Hippocampal formation (tissue), 2 donors: ENCODE measurements at places on chromosomes 7 and 10.

- peak; percentile 23 for DNase-seq
Measured at GRCh38 chr7:98372993-98373392, 27.9 kb downstream of the BAIAP2L1 start.

GRCh38 chr10:22570733-22571430 is 143.5 kb downstream of the PIP4K2A start:
- DNase-seq = no peak

DNA sequence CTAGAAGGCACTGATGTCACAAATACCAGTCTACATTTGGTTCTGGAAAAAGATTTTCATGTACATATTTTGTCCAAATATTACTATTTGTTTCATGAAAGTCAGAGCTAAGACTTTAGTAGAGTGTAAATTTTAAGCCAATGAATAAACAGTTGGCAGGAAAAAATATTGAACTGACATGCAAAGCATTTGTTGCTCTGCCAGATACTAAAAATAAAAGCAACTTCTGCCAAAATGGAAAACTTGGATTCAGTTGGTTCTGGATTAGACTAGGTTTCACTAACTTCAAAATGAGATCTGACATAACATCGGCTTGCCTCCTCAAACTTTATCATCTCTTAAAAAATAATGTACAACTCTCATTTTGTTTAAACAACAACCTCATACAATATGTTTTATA is 34.9 kb downstream of the FAM204A start:
- peak; percentile 23 for DNase-seq

DNA sequence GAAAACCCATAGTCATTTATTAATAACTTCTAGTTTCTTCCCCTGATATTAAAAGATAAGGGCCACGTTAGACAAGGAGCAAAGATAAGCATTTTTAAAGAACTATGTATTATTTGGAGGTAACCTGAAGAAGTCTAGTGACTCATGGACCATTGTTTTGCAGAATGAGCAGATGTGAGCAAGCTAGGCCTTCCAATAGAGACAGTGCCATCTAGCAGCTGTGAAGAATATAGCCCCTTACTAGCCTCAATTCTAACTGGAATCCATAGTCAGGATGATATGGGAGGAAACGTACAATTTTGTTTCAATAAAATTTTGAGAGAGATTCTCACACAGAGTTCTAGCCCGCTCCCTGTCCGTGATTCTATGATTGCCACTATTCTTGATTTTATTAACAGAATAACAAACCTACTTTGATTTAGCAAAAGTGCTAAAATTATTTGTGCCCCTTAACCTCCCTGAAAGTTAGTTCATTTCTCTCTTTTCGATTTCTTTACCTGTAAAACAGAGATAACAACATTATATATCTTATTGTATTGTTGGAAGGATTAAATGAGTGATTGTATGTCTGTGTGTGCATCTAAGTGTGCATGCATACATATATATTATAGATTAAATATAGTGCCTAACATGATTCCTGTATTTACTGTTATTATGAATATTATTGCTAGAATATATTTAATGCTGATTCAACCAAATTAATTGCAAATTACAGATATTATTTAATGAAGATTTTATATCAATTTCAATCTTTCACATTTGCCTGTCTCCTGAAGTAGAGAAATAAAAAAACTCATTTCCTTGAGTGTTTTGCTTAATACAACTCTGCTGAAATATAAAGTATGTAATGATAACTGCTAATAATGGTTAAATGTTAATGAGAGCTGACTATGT is 22.7 kb downstream of the FAM237B start:
- peak; percentile 52 for DNase-seq

- no peak for DNase-seq
Measured at GRCh38 chr7:104207348-104207730, 474 bp downstream of the ORC5 start.

DNA sequence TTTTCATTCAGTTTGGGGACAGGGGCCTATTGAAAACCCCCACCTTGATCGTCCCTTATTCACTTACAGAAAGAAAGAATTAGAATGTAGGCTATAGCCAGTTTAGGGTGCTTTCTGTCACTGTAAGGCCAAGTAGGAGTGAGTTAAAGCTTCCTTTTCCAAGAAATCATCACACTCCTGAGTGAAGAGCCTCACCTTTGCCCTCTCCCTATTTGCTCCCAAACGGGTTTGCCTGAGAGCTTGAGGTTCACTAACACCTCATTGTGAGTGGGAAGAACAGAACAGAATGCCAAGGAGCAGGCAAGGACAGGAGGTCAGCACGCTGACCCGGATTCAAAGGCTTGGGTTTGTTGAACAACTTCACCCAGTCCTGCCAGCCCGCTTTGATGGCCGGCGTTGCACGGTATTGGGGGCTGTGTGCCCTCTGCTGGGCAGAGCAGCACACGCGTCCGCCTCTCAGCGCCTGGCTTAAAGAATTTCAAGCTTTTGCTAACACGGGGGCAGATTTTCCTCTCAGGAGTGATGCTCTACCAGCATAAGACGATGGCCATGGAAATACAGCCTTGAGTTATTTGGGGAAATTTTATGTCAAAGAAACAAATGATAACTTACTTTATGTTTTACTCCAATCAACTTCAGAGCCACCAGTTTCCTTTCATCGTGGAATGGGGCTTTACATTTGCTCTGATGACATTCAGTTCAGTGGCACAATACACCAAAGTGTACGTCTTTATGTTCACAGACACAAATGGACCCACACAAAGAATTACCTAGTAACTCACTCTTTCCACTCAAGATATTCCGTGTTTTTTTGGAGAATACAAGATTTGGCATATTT is 470.0 kb downstream of the SUGCT start:
- peak; percentile 6 for DNase-seq

DNA sequence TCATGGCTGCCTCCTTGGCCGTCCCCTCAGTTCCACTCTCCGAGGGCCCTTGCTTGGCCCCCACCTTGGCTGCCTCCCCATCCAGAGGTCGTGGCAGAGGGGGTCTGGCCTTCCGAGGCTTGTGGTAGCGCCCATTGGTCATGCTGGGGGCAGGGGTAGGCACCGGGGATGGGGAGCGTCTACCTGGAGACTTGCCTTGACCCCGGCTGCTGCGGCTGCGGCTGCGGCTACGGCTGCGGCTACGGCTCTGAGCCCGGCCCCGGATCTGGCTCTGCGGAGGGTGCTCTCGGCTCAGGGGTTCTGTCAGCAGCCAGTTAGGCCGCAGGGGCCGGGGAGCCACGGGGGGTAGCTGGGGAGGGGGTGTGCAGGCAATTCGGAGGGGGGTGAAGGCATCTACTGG is 10.7 kb downstream of the LZTS2 start:
- DNase-seq = no peak

GRCh38 chr7:72080341-72080766 is 331.8 kb downstream of the CALN1 start:
- no peak for DNase-seq

DNA sequence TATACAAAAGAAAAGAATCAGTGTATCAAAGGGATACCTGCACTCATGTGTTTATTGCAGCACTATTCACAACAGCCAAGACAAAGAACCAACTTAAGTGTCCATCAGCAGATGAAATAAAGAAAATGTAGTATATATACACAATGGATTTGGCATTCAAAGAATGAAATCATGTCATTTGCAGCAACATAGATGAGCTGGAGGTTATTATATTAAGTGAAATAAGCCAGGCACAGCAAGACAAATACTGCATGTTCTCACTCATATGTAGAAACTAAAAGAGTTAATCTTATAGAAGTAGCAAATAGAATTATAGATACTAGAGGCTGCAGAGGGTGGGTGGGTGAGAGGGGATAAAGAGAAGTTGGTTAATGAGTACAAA is 28.3 kb downstream of the CNOT4 start:
- no peak for DNase-seq

GRCh38 chr7:157250605-157251228 is 86.1 kb upstream of the DNAJB6 start:
- DNase-seq = no peak

DNA sequence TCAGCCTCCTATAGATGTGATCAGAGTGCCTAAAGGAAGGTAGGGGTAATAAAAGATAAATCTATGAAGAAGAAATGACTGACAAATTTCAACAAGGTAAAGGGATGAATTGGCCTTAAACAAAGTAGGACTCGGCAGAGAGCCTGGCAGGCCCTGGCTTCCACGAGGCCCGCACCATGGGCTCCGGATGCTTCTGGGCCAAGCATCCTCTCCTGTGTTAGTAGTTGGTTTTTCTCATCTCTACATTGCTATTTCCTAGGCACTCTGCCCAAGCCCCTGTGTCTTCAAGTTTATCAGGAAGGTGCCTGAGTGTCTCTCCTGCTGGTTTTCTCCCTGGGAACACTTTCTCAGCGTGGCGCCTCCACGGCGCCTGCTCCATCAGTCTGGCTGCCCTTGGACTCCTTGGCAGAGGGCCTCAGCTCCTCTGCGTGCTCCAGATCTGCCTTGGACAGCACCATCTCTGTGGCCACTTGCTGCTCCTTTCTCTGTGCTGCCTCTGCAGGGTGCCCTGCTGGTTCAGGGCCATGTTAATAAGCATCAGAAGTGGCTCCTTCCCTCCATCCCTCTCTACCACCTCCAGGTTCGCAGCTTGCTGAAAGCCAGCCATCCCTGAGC is 413.3 kb upstream of the DPP6 start:
- no peak for DNase-seq

- DNase-seq = no peak
Measured at GRCh38 chr7:17659126-17659525, 281.2 kb downstream of the SNX13 start.

DNA sequence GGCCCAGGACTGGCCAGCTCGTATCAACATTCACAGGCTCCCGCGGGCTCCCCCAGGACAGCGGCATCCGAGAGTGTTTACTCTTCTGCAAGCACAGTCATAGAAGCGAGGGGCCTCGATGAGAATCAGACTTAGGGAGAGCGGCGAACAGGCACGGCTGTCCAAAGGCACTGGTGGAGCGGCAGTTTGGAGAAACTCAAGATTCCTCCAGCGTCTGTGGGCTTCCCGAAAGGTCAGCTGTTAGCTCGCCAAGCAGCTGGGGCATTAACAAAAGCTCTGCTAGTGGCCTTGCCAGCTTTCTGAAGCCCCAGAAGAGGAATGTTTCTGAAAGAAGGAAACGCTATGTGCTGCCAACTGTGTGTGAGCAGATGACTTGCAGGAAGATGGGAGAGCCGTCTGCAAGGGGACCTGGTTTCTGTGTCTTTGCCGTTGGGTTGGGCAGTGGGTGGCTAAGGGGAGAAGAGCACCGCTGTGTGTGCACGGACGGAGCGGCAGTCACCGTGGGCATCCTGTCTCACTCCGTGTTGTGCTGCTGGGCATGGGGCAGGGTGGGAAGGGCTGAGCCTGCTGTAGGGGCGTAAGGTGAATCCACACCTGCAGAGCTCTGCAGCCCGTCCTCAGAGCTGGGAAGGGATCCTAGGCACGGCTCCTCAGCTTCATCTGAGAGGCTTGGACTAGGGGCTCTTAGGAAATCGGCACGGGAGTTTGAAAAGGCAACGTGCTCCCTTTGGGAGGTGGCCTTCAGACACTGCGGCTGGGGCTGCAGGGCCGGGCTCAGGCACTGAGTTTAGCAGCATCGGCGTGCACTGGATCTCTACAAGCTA is 42.1 kb downstream of the AMZ1 start:
- peak; percentile 81 for DNase-seq

DNA sequence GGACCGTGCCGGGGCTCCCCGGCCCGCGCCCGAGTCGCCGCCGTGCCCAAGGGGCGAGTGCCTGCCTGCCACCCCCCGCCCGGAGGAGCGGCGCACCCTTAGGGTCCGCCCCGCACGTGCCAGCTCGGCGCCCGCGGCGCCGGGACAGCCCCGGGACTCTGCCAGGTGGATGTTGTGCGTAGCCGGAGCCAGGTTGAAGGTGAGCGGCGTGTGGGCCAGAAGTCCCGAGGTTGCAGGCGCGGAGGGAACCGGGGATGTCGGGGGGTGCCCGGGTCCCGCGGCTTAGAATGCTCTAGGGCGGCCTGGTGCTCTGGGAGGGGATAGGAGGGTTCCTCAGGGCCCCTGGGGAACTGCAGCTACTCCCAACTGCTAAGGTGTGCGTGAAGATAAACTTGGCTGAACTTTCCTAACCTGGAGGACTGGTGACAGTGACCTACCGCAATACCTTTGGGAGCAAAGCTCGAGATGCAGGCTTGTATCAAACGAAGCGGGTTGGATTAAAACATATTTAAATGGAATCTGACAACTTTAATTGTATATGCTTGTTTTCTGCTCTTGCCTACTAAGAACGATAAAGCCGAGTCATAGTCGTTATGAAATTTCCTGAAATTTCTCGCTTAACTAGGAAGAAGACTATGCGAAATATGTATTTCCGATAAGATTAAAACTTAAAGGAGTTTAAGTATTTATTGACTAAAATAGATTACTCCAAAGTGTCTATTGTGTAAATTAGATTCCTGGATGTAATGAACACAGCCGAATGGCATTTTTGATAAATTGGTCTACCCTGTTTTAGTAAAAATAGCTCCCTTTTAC is at the start of gene CUX1:
Gene CUX1, plus strand, starts transcription at position 156 of the 816 bp plus-strand sequence. Its CDS starts 14 bp downstream, at position 170.
- no peak for DNase-seq

DNA sequence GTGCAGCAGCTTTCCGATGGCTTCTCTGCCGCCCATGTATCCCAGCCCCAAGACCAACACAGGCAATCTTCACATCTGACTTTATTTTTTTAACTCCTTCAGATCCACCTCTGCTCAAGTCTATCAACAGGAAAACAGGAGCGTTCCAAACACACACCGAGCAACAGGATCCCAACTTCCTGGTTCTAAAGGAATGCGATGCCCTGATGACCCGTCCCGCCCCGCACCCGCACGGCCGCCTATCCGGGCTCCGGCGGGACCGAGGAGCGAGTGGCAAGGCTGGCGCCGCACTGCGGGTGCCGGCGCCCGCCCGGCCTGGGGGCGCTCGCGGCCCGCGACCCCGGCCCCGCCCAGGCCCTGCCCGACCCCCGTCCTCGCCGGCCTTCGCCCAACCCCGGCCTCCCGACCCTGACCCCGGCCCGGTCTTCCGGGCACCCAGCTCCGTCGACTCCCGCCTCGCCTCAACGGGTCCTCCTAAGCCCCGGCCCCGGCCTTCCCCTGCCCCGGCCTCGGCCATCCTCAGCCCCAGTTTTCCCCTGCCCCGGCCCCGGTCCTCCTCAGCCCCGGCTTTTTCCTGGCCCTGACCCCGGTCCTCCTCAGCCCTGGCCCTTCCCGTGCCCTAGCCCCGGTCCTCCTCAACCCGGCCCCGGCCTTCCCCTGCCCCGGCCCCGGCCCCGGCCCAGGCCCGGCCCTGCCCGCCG is 730 bp downstream of the LARP4B start:
- no peak for DNase-seq

DNA sequence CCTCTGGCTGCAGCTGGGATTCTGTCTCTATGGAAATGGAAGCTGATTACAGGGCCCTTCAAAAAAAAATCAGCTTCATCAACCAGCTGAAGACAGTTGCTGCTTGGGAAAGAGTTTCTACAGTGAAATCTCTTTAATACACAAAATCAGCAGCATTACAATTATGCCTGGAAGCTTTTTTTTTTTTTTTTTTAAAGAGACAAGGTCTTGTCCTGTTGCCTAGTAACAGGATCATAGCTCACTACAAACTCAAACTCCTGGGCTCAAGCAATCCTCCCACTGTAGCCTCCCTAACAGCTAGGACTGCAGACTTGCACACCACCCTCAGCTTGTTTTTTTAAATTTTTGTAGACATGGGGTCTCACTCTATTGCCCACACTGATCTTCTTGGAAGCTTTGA is 94.5 kb downstream of the OR13A1 start:
- no peak for DNase-seq

GRCh38 chr10:79239924-79240581 is 107.2 kb upstream of the PPIF start:
- DNase-seq = no peak

- no peak for DNase-seq
Measured at GRCh38 chr7:83441-83840, 108.9 kb upstream of the FAM20C start.

- DNase-seq = no peak
Measured at GRCh38 chr7:22204312-22204711, 152.6 kb downstream of the RAPGEF5 start.
